ENCODE measurements at places on chromosomes 2 and 18.

DNA sequence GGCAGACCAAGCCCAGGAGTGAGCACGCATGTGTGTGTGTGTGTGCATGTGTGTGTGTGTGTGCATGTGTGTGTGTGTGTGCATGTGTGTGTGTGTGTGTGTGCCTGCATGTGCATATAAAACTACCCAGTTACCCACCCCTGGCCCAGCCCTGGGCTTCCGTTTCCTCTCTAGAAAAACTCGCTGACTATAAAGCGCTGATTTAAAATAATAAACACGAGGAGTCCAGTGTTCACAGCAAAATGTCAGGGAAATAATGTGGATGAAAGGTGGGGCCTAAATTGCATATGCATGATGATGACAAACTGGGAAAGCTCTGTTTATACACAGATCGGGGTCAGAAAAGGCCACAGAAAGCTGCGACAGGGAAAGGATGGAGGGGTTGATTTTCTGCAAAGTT, 7.5 kb downstream of the ADCY3 start:
- no peak for DNase-seq

- DNase-seq, result no peak
Observed at GRCh38 chr2:219446101-219446504, 11.5 kb downstream of the SPEG start.

GRCh38 chr2:103293067-103293741, 531.4 kb downstream of the TMEM182 start:
- no peak for DNase-seq

DNA sequence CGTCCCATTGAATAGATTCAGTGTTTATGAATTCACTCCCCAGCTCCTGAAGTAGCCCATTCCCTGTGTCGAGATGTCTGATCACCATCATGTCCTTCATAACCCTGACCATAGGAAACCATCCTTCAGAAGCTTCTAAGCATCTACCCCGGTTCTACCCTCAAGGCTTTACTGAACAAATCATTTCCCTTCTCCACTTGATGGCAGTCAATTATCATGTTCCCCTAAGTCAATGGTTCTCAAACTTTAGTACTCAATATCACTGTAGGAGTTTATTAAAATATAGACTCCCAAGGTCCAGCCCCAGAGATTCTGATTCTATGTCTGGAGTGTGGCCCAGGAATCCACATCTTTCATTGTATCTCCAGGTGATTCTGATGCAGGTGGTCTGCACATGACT, 228.4 kb upstream of the SP5 start:
- DNase-seq, result no peak

GRCh38 chr2:120924924-120925323, 189.3 kb downstream of the GLI2 start:
- no peak for DNase-seq

GRCh38 chr2:127597046-127597983, 48.6 kb upstream of the GPR17 start:
- no peak for DNase-seq

- DNase-seq, result no peak
Observed at GRCh38 chr2:88053934-88054781, 1.4 kb downstream of the KRCC1 start.

GRCh38 chr2:179107737-179108136, 57.8 kb upstream of the CCDC141 start:
- DNase-seq, result no peak

DNA sequence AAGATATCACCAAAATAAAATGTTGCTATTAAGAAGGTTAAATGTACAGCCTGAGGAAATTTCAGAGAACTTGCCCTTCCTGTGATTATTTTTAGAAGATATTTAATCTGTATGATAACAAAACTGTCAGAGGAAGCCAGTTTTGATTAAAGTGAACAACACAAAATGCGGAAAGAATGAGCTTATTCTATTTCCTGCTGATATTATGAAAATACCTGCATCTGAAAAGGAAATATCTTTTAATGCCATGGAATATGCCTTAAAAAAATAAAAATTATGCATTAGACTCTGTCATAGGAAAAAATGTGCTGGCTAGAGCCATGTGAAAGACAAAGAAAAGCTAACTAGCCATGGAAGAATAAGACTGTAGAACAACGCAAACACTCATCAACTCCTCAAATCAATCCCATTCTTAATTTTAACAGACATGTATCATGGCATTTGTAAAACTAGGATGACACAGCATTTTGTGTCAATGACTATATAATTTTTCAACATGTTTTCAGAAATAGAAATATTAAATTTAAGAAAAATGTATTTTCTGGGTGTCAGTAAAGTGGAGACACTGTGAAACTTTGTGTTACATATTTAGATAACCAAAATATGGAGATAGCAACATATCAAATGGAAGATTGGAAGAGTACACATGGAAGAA, 1768.2 kb downstream of the SUCLG1 start:
- DNase-seq, result no peak

DNA sequence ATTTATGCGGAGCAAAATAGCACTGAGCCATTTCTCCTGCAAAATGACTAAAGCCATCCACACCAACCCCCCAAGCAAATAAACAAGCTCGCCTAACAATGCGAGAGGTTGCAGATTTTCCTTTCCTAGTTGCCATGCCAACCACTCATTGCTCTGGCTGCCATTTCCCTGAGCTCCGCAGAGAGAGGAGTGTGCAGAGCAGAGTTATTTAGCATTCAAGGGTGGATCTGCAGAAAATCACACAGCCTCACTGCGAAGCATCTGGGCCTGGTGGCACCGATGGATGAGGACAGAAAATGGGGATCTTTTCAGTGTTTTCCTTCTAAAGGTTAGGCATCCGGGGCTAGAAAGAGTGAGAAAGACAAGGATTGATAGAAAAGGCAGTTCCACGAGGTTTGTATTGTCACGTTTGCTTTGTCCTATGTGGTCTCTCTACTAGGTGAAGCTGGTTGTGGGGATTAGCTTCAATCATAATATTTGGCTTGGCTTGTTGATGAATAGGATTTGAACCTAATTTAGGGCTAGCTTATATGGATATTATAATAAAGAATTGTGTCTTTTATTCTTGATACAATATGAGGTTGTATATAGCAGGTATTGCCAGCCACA, 110.2 kb upstream of the UNC80 start:
- DNase-seq, result no peak

- no peak for DNase-seq
Observed at GRCh38 chr2:203744091-203744490, 37.7 kb downstream of the CD28 start.

GRCh38 chr2:227308784-227309183, 16.3 kb upstream of the MFF start:
- DNase-seq, result no peak

GRCh38 chr18:392928-393573, 107.5 kb downstream of the COLEC12 start:
- DNase-seq, result no peak

- no peak for DNase-seq
Observed at GRCh38 chr2:97996679-97997078, 931 bp upstream of the TMEM131 start.

- DNase-seq, result no peak
Observed at GRCh38 chr2:227661025-227661649, 5.5 kb upstream of the SCYGR5 start.

DNA sequence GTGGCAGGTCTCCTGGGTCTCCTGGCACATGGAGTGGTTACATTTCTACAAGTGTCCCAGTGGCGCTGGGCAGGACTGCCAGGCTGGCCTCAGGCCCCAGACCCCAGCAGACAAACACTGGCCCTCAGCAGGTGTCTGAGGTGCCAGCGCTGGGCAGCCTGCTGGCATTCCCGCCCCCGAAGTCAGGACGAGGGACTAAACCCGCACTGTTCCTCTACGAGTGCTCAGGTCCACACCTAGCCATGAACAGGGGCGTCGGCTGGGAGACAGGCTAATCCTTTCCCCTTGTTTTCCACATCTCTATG, 12.8 kb downstream of the SNED1 start:
- DNase-seq, result no peak

GRCh38 chr2:117785740-117786139, 28.8 kb upstream of the DDX18 start:
- DNase-seq, result no peak

GRCh38 chr2:233990261-233990798, 60.2 kb upstream of the SPP2 start:
- peak; percentile 23 for DNase-seq
